ENCODE measurements at places on chromosomes 7 and 10.

DNA sequence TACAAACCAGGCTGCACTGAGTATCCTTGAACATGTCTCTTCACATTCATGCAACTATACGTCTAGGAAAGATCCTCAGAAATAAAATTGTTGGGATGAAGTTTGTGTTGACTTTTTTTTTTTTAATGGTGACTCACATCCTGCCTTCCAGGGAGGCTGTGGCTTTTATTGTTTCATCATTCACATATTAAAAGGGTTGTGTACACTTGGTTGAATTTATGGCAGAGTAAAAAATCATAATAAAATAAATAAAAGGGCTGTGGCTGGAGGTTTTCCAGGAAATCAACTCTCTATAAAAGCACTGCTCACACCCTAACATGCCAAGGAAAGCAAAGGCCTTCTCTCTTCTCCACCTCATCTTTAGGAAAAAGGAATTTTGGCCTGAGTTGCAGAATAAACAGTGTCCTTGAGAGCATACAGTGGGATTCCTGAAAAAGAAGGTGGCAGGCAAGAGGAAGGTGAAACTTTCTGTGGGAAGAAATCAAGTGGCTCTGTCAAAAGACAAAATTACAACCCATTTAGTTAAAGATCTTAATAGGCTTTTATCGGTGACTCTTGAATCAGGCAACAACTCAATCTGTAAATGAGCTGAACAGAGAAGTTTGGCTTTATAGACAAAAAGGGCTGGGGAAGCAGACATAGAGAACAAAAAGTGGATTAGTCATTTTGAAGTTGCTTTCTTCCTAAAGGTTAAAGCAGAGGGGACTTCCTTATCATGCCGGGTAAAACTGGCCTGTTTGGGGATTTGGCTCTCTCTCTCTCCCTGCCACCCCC is 41.6 kb upstream of the FHIP2A start:
- no peak for DNase-seq

DNA sequence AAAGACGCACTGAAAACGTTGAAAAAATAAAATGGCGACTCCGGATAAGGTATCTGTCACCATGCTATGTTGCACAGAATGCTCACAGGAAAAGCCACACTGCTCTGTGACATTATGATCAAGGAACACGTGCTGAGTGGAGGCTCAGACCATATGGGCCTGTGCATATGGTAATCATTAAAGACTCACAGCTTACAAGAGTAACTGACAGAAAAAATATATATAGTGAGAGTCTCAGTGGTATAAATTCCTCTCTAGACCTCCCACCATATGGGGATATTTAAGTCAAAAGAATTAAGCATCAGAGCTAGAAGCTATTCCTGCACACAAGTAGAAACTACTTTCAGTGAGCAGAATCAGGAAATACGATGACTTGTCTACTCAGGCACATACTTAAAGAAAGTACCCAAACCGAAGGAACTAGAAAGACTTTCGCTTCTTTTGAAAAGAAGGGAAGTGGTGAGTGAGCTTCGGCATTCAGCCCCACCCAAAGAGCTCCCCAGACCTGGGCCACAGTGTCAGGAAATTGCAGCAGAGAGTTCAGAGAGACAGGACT is 65.1 kb upstream of the MPP7 start:
- DNase-seq: no peak

GRCh38 chr7:122845286-122845685 is 41.0 kb downstream of the CADPS2 start:
- no peak for DNase-seq

- DNase-seq: peak; percentile 74
Observed at GRCh38 chr10:63217120-63217605, 84.0 kb downstream of the NRBF2 start.

GRCh38 chr7:101066141-101066832 is 19.0 kb upstream of the TRIM56 start:
- DNase-seq: no peak

GRCh38 chr7:141738592-141739013 is 445 bp downstream of the SSBP1 start:
- no peak for DNase-seq

- DNase-seq: peak; percentile 74
Observed at GRCh38 chr7:151083071-151083823, at the start of gene TMUB1. Gene TMUB1 (minus strand): TSS chr7:151083493. CDS start chr7:151082563, 930 bp downstream.

- DNase-seq: no peak
Observed at GRCh38 chr10:77673515-77674140, 36.0 kb upstream of the KCNMA1 start.

GRCh38 chr10:35639021-35639727 is 2.9 kb downstream of the FZD8 start:
- no peak for DNase-seq

- DNase-seq: no peak
Observed at GRCh38 chr10:124185084-124185483, 91.7 kb upstream of the CHST15 start.

GRCh38 chr7:112770051-112770450 is 20.1 kb downstream of the TMEM168 start:
- no peak for DNase-seq

DNA sequence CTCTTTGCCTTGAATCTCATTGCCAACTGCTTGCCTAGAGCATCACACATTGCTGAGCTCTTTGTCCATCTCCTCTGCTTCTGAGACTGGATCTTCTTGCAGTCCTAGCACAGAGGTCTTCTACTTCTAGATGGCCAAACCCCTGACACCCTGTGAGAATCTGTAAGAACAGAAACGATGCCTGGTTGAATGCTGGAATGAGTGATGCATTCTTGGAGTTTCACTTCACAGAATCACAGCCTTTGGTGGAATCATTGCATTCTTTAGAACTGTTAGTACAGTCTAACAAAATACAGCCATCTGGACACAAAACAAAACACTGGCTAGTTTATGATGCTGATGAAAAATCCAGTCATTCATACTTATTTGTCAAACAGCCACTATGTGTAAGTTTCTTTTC is 141.7 kb upstream of the ITGB1 start:
- DNase-seq: no peak

DNA sequence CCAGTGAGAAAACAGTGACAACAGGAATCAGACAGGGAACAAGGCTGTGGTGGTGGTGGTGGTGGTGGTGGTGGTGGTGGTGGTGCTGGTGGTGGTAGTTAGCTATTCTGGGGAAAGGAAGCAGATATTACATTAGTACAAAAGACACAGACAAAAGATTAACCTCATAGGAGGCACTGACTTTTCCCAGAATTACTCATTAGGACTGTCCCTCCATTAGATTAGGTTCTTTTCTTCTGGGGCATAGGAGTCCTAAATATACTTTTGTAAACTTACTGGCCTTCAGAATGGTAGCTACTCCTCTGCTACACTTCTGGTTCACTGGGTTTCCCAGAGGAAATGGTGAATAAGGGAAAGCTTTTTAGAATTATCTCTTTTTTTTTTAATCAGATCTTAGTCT is 156.6 kb upstream of the SEMA3D start:
- no peak for DNase-seq

DNA sequence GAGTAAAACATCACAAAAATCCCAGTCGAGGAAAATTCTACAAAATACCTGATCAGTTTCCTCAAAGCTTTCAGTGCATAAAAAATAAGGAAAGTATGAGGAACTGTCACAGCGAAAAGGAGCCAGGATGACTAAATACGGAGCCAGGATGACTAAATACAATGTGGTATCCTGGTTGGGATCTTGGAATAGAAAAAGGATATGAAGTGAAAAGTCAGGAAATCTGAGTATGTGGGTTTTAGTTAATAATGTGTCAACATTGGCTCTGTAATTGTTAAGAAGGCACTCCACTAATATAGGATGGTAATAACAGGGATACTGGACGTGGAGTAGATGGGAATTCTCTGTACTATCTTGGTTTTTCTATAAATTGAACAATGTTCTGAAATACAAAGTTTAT is 175.5 kb downstream of the SUGCT start:
- DNase-seq: no peak

DNA sequence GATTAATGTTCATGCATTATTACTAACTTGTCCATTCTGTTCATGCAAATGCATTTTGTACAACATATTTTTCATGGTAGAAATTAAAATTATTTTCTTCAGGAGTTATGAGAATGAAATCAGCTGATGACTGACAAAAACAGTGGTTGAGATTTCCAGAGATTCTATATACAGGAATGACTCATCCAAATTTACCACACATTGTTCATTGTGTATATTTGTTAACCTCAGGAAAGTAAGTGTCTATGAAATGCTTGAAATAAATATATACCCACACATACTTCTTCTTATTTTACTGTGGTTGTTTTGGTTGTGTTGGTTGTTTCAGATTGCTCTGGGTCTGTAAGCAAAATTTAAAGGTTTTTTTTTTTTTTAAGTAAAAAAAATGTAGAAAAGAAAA is 108.1 kb upstream of the SP8 start:
- no peak for DNase-seq

- no peak for DNase-seq
Observed at GRCh38 chr7:18573410-18574234, 78.1 kb downstream of the HDAC9 start.

- no peak for DNase-seq
Observed at GRCh38 chr10:3495281-3495680, 289.7 kb downstream of the KLF6 start.

- no peak for DNase-seq
Observed at GRCh38 chr7:99576251-99576650, 17.8 kb downstream of the ZNF655 start.

DNA sequence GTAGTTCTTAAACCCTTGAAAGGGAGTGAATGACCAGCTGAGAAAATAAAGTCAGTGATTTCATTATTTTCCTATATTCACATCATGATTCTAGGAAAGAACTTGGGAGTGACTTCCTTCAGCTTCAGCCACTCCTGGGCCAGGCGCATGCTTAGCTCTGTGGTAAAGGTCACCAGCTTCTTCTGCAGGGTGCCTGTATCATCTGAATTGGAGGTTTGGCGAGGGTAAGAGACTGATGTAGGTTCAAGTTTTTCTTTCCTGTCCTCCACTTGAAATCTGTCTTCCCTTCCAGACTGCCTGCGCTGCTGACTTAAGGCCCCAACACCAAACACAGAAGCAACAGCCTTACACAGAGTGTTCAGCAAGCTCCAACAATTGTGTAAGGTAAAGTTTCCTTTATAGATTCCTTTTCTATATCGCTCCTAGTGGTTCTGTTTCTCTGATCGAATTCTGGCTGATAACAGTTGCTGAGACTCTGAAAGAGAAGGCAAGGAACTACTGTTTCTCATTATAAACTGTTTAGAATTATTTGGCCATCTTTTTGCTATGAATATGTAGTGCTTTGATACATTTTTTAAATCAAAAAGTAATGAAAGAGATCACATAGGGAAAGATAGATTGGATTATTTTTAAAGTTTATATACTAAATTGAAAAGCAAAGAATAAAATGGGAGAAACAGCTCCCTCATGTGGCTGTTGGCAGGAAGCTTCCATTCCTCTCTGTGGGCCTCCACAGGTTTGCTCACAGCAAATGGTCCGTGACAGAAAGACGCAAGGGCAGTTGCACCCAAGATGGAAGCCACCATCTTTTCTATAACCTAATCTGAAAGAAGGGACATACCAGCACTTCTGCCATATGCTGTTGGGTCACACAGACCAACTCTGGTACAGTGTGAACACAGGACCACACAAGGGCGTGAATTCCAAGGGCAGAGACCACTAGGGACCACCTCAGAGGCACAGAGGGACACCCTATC is 14.0 kb downstream of the GATAD1 start:
- DNase-seq: peak; percentile 61

- DNase-seq: no peak
Observed at GRCh38 chr7:36214608-36215456, 61.8 kb downstream of the EEPD1 start.

GRCh38 chr7:34320412-34320811 is 337.6 kb upstream of the NPSR1 start:
- DNase-seq: no peak
